ENCODE measurements at places on chromosomes 4 and X. TPM values are rescaled to one million over a fixed set of nuclear protein-coding genes. Genes with fewer than 3 reads are reported as not detected.

- H3K27ac ChIP-seq, result no peak overlapping the region
- no peaks in the 10 kb centered on the region for H3K36me3 ChIP-seq
- DNase-seq, result no peak
- H3K27me3 ChIP-seq, result no peaks in the 10 kb centered on the region
These were observed 517.3 kb downstream of the TMA16 start for GRCh38 chr4:164011791-164012190.

DNA sequence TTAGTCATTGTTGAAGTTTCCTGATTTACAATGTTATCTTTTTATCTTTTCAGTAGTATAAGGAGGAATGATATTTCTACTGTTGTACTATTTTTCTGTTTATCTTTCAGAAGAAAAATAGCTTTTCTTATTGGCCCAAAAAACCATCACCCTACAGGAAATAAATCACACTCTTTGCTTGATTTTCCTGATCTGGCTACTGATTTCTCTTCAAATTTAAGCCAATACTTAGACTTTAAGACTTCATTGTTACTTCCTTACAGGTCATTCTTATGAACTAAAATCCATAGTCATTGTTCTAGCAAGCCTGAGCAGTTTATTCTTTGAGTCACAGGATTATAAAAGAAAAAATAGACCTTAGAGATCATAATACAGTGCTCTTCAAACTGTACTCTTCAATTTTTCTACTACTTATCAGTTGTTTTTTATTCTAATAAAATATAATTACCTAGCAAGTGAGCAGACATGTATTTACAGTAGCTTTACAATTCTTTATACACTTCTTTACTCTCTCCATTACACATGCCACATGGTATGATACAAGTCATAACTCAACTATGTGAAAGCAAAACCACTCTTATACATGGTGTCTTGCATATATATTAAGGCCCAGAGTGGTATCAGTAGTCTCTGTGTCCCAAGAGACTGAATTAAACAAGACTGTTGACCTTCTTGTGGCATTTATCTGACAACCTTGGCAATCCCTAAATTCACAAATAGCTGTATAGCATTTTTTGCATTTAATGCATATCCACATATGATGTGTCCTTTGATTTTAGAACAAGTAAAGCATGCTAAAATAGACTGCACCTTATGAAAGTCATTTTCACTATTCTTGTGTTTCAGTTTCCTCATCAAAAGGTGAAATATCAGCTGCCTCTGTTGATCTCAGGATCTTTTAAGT, 47.9 kb downstream of the TET2 start:
- peaks cover 46% of the 10 kb centered on the region for H3K36me3 ChIP-seq
- DNase-seq, result no peak
- H3K27ac ChIP-seq, result no peak overlapping the region
- no peaks in the 10 kb centered on the region for H3K27me3 ChIP-seq
- no peak overlapping the region for H3K4me3 ChIP-seq

DNA sequence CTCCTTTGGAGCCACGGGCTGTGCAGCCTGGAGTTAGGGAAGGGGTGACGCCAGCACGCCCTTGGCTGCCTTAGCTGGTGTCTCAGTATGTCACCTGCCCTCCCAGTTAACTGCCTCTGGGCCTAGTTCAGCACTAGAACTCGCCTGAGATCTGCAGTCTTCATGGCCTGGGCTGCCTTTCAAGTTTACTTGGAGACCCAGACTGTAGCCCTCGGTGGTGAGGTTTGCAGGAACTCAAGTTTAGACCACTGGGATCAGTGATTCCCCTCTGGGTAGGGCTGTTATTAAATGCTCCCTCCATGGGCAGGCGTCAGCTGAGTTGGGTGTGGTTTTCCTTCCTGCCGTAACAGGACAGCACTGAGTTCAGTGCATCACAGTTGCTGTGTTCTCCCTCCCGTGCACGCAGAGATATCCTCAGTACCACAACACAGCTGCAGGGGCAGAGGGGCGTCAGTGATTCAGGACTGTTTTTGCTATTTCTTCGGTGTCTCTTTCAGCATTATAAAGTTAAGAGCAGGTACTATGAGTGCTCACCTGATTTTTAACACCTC, 30.5 kb downstream of the PLAC8 start:
- H3K36me3 ChIP-seq, result peaks cover 32% of the 10 kb centered on the region
- DNase-seq, result peak; percentile 68
- no peaks in the 10 kb centered on the region for H3K27me3 ChIP-seq
- peak overlapping the region; percentile 88 for H3K27ac ChIP-seq
- peaks cover 31% of the 10 kb centered on the region for H3K4me1 ChIP-seq
- peak overlapping the region; percentile 43 for H3K4me3 ChIP-seq

GRCh38 chr4:142721187-142721586, 124.9 kb downstream of the INPP4B start:
- H3K4me1 ChIP-seq, result peaks cover 4% of the 10 kb centered on the region
- no peak overlapping the region for H3K4me3 ChIP-seq
- H3K27ac ChIP-seq, result no peak overlapping the region
- peaks cover 3% of the 10 kb centered on the region for H3K36me3 ChIP-seq
- no peak for DNase-seq

DNA sequence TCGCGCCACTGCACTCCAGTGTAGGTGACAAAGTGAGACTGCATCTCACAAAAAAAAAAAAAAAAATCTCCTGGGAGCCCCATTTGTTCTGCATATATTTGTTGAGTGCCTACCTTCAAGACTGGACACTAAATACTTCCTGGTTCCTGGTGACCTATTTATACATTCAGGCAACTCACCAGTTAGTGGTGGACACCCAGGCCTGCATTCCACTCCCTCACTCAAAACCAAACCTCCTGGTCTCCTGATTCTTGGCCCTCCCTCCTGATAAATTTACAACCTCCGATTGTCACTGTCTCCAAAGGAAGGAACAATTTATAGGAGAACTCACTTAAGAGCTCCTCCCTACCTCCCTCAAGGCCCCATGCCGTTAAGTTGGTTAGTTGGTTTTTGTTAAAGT, 3.1 kb downstream of the SYAP1 start:
- no peak overlapping the region for H3K4me3 ChIP-seq
- no peak for DNase-seq
- no peak overlapping the region for H3K27ac ChIP-seq
- H3K36me3 ChIP-seq, result peaks cover 11% of the 10 kb centered on the region
- H3K27me3 ChIP-seq, result no peaks in the 10 kb centered on the region

DNA sequence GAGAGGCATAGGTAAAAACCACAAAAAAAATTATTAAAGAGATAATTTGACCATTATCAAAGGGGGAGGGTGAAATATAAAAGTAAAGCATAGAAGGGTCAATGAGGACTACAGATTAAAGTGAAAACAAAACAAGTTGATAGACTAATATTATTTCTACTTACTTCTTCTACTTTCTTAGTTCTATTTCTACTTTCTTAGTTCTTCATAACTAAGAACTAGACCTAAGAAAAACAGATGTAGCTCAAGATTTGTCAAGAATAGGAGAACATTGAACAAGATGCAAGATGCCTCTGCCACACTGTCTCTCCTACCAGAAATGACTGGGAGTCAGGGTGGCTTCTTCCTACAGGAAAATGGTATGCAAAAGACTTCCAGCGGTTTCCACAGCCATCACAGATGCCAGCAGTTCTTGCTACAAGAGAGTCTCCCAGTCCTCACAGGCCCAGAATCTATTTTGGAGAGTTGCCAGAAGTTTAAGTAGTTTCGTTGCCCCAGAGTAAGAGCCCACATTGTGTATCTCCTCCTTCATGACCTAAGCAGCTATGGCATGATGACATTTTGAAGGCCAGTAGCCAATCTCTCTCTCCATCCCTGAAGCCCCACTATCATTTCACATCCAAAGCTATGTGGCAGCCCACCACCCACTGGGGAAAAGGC, 42.9 kb upstream of the DDX60 start:
- peaks cover 6% of the 10 kb centered on the region for H3K4me1 ChIP-seq
- no peak overlapping the region for H3K27ac ChIP-seq
- H3K27me3 ChIP-seq, result no peaks in the 10 kb centered on the region
- H3K36me3 ChIP-seq, result peaks cover 86% of the 10 kb centered on the region
- H3K4me3 ChIP-seq, result no peak overlapping the region

DNA sequence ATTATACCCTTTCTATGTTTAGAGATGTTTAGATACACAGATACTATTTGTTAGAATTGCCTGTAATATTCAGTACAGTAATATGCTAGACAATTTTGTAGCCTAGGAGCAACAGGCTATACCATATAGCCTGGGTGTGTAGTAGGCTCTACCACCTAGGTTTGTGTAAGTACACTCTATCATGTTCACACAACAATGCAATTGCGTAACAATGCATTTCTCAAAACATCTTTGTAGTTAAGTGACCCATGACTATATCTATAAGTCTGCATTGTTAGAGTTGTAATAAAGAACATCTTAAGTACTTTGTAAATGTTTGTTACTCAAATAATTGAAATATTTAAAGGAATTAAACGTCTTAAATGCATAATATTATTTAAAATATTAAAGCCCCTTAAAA, 379.3 kb downstream of the PPP3CA start:
- no peak overlapping the region for H3K4me3 ChIP-seq
- no peaks in the 10 kb centered on the region for H3K36me3 ChIP-seq
- no peaks in the 10 kb centered on the region for H3K4me1 ChIP-seq
- no peak for DNase-seq

- peak overlapping the region; percentile 80 for H3K4me3 ChIP-seq
- H3K27ac ChIP-seq, result peak overlapping the region; percentile 91
- H3K27me3 ChIP-seq, result no peaks in the 10 kb centered on the region
- DNase-seq, result no peak
- H3K4me1 ChIP-seq, result peaks cover 30% of the 10 kb centered on the region
These were observed 88.6 kb upstream of the MAML3 start for GRCh38 chr4:140242357-140243277.

DNA sequence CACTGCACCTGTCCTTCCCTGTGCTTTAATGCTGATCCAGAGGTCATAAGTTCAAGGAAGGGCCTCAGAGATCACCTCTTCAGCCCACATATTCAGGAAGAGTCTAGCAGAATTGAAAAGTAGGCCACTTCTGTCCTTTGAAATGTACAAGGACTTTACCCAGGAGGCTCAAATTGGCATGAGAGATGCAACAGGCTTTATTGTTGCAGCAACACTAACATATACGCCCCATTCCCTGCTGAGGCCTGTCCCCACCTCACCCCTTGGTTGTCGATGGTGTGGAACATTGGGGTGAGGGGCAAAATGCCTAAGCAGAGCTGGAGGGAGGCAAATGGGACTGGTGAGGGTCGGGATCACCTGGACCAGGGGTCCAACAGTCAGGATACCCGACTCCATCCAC, 2.8 kb downstream of the PRAF2 start:
- H3K27me3 ChIP-seq, result no peaks in the 10 kb centered on the region
- H3K36me3 ChIP-seq, result peaks cover 4% of the 10 kb centered on the region
- no peak overlapping the region for H3K4me3 ChIP-seq
- no peak for DNase-seq
- H3K27ac ChIP-seq, result no peak overlapping the region

GRCh38 chrX:41499195-41499594, 52.1 kb downstream of the NYX start:
- DNase-seq, result no peak
- H3K27ac ChIP-seq, result no peak overlapping the region
- H3K27me3 ChIP-seq, result no peaks in the 10 kb centered on the region
- H3K36me3 ChIP-seq, result peaks cover 3% of the 10 kb centered on the region
- H3K4me1 ChIP-seq, result no peaks in the 10 kb centered on the region

Gene CT45A3
- not detected for total RNA-seq

DNA sequence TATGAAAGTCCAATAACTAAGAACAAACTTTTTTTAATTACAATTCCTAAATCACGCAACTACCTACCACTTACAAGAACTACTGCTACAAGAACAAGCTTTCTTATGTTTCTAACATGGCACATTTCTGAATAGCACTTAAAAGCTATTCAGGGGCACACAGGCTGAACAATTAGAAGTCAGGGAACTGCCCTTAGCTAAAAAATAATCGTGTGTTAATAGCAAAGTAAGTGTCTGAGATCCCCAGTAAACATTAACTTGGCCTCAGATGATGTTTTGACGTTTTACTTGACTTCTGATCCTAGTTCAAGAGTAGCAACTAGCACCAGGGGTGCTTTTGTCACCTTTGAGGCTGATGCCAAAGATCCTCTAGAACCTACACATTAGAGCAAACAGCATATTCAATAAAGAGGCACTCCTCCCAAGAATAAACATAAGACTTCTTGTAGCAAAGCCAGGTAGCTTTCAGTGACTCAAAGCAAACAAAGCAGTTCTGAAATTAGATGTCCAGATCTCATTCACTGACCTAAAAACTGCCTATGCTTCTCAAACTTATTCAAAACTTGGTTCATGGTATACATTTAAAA, 16.2 kb downstream of the SPOCK3 start:
- H3K36me3 ChIP-seq, result no peaks in the 10 kb centered on the region
- H3K4me3 ChIP-seq, result no peak overlapping the region
- H3K27me3 ChIP-seq, result no peaks in the 10 kb centered on the region
- H3K4me1 ChIP-seq, result peaks cover 5% of the 10 kb centered on the region
- DNase-seq, result no peak

Gene IL1RAPL2
- not detected for total RNA-seq

Gene FABP2
- 0.11 TPM for total RNA-seq

DNA sequence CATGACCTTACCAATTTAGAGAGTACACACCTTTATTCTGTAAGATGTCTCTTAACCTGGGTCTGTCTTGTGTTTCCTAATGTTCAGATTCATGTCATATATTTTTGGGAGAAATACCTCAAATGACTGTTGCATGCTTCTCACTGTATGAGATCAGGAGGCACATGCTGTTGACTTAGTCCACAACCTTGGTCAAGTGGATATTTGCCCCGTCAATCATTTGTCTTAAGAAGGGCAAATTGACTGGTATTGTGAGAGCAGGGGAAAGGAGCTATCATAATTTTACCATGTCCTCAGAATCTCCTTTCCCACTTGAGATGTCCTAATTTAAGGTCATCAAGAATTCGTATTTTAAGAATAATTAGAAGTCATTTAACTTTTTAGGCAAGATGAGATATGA, 11.0 kb downstream of the NUDT9 start:
- H3K27ac ChIP-seq, result no peak overlapping the region
- H3K36me3 ChIP-seq, result peaks cover 12% of the 10 kb centered on the region
- no peaks in the 10 kb centered on the region for H3K27me3 ChIP-seq
- peaks cover 8% of the 10 kb centered on the region for H3K4me1 ChIP-seq
- DNase-seq, result no peak

Gene FAT4
- total RNA-seq, result 0.06 TPM

DNA sequence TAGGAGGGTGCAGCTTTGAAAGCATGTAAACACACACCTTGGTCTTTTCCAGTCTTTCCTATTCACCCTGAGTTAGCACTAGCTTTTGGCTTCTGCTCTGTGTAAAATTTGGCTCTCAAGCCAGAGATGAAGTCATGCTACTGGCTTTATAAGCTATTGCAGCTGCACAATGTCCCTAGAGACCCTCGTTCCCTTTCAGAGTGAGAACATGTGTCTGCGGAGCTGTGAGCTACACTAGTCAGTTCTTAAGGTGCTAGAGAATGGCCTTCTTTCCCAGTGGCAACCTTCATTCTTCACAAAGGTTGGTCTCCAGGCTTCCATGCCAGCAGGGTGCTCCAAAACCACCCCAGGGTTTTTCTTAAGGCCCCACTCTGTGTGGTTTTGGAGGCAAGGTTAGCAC, 199.1 kb downstream of the SPATA18 start:
- no peak overlapping the region for H3K27ac ChIP-seq
- DNase-seq, result no peak
- no peaks in the 10 kb centered on the region for H3K36me3 ChIP-seq
- H3K4me3 ChIP-seq, result no peak overlapping the region
- no peaks in the 10 kb centered on the region for H3K4me1 ChIP-seq
- peaks cover 3% of the 10 kb centered on the region for H3K27me3 ChIP-seq

GRCh38 chrX:40105835-40106675, 8.3 kb upstream of the BCOR start:
- peak overlapping the region; percentile 81 for H3K27ac ChIP-seq
- H3K36me3 ChIP-seq, result no peaks in the 10 kb centered on the region
- DNase-seq, result peak; percentile 74
- H3K4me1 ChIP-seq, result peaks cover 3% of the 10 kb centered on the region
- peak overlapping the region; percentile 81 for H3K4me3 ChIP-seq

Gene ASB12
- total RNA-seq, result not detected

- H3K27ac ChIP-seq, result no peak overlapping the region
- no peaks in the 10 kb centered on the region for H3K27me3 ChIP-seq
- no peak overlapping the region for H3K4me3 ChIP-seq
These were observed 296.1 kb upstream of the ANKRD50 start for GRCh38 chr4:125008676-125009075.

All from activated naive CD8-positive, alpha-beta T cell treated with anti-CD3 and anti-CD28 coated beads, Interleukin-2, amount 10 ng/mL, durations not matched to agents 7 days and 5 days (primary cell).